Stimulated activated CD4-positive, alpha-beta T cell treated with anti-CD3 and anti-CD28 coated beads, Interleukin-1b, Interleukin-23, amount 100 ng/mL, for 1 hour (primary cell): ENCODE measurements at places on chromosomes 2 and 18.

DNA sequence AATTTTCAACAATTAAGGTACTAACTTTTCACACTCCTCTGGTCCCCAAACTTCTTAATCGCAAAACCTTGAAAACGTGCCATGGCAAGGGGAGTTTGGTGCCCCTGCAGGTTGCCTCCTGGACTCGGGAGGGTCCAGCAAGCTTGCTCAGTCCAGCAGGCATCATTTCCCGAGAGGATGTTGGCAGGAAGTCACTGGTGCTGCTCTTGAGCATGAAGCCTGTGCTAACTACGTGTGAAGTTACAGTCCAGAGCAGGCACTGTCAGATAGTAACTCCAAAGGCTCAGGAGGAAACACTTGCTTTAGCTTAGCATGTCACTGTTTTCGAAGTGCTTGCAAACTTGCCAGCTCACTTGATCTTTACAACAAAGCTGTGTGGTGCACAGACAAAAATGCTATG is 215.4 kb downstream of the MYCN start:
- no peak for DNase-seq

DNA sequence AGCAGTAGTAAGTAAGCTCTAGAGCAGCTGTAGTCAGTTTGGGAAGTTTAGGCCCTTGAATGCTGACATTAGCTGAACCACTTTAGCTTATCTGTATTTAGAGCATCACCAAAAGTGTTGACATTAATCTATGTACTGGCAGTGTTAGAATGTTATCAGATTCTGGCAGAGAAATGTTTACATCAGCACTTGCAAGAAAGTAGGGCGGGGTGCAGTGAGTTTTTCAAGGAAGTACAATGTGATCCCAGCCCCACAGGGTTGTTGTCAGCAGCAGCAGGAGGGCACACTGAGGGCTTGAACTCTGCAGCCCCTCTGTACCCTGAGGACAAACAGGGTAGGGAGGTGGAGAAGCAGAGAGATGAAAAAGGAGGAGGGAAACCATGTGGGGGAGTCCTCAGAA is 35.5 kb upstream of the RMP24 start:
- DNase-seq: no peak

DNA sequence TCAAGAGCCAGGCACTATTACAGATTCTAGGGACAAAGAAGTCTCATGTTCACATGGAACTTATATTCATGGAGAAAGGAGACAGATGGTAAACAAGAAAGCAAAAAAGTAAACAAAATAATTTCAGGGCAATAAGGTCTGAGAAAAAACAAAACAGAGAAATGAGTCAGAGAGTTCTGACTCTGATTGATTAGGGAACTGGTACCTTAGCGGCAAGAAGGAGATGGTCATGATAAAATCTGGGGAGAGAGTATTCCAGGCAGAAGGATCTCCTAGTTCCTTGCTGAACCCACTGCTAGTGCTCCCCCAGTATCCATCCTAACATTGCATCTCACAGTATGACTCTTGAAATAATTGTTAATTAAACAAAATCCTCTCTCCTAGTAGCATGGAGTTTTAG is 161.8 kb upstream of the KLF7 start:
- DNase-seq: no peak

DNA sequence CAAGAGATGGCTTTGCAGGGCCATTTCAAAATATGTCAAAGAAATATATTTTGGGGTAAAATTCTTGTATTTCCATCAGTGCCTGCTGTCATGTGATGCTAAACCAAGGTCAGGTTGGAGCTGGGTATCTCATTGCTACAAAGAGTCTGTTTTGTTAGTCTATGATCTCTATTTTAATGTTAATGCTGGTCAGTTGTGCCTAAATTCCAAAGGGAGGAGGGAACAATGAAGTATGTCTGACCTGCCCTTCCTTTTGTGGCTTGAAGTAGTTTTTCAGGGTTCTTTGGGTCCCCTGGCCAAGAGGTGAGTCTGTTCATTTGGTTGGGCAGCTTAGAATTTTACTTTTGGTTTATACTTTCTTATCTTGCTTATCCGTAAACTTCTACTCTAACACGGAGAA is 61.6 kb upstream of the DYNAP start:
- DNase-seq: no peak

GRCh38 chr18:361941-362310 is 94.1 kb upstream of the THOC1 start:
- no peak for DNase-seq

DNA sequence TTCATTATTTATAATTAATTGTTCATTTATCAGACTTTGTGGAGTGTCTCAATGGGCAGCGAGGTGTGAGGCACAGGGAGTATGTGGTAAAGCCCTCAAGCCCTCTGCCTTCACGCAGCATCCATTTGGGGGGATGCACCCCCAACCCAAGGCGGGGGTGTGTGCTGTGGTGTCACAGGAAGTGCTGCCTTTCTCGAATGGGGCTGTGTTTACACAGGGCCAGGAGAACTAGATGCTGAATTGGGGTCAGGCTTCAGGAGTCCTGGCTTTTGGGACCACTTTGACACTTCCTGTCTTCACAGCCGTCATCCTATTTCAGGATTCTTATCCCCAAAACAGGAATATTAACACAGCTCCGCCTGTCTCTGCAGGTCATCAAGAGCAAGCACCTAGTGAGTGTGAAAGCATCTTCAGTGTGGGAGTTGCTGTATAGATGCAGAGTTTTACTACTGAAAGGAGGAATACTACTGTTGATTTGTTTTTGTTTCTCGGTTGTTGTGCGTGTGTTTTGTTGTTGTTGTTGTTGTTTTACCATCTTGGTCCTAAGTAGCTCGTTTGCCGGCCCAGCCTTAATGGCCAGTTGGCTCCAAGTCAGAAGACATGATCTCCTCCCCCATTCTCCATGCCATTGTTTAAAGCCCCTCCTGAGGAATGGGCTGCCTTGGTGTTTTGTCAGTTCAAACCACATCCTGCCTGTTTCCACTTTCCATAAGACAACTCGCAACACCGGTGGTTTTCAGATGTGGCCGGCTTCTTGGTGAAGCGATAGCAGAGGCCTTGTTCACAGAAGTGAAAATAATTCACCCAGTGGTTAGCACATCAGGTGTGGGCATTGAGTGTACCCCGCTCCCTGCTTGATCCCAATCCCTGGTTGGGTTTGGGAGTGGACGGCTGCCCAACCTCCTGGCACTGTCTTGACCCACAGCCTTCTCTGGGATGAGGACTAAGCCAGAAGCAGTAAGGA is 221.3 kb downstream of the BCL2 start:
- no peak for DNase-seq

DNA sequence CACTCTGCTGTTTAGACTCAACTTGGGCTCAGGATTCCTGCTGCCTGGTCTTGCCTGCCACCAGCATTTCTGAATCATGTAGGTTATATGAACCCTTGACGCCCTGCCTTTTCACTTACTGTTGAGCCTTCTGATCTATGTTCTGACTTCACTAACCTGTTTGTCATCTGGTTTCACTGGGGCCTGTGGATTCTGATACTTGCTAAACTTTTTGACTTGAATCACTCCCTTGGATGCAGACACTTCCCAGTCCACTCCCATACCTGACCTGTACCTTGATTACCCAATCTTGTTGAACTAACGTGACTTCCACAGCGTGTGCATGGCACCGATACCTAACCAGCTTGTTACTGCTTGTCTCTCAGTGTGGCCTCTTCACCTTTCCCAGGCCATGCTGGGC is 35.6 kb upstream of the SPAG16 start:
- DNase-seq: no peak

DNA sequence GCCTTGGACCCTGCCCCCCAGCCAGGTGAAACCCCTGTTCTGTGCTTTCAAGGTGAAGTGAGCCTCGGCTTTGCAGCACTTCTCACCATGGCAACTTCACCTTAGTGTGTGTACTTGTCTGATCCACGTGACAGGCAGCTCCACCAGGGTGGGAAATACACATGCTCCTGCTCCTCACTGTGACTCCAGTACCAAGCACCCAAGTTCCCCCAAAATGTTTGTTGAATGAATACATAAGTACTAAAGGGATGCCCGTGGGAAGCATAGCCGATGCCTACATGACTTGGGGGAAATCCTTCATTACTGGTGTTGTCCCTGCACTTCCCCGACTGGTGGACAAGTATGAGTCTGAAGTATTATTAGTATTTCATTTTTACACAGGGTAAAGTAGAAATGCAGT is 41.8 kb upstream of the GBX2 start:
- no peak for DNase-seq

DNA sequence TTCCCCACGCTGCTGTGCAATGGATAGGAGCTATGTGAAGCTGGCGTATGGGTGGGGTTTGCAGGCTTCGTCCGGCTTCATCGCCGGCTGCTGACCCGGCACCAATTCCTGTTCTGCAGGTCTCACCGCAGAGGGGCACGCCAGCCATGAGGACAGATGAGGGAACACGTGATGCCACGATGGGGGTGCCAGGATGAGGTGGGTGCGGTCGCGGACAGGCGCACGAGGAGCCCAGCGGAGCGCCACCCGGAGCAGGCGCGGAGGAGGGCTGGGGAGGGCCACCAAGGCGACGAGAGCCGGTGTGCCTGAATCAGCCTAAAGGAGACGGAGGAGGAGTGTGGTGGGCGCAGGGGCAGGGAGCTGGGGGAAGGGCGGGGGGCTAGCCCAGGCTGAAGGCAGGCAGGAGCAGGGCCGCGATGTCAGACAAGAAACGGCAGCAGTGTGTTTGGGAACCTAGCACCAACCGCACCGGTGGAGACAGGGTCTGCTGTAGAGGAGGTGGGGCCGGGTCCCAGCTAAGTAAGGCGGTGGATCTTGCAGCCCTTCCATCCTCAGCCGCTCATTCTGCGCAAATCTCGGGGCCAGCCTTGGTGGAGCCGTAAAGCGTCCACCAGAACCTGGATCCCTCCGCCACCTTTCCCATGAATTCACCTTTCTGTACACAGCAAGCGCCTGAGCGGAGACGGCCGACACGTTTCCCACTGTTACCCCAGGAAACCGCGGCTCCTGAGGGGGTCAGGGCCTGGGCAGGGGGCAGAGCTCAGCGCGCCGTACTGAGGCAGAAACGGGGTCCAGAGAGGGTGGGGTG is 17.0 kb upstream of the CD8A start:
- DNase-seq: no peak

DNA sequence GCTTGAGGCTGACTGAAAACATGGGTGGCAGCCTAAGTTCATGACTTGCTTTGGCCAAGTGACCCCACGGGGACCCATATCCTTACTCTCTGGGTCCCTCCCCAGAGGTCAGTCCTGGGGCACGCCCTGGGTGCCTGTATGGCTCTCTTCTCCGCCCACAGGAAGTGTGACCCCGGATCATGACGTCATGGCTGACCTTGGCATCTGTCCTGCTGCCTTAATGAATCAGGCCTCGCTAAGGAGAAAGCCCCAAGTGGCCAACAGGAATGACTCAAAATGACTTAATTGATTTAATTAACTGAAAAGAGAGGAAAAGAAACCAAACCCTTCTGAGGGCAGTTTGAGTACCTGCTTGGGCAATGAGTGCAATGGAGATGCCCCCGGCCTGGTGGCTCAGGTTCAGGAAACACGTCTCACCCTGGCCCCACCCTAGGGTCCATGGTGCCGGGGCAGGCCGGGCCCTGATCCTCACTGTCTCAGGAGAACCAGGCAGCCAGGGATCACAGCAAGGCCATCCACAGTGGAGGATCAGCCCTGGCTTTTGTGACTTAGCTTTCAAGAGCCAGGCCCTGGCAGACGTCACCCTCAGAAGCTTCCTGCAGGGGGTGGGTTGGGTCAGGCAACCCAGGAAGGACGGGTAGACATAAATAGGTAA is 112.0 kb downstream of the CYP26B1 start:
- no peak for DNase-seq

GRCh38 chr2:22062679-22063078 is 938.9 kb downstream of the TDRD15 start:
- DNase-seq: no peak

DNA sequence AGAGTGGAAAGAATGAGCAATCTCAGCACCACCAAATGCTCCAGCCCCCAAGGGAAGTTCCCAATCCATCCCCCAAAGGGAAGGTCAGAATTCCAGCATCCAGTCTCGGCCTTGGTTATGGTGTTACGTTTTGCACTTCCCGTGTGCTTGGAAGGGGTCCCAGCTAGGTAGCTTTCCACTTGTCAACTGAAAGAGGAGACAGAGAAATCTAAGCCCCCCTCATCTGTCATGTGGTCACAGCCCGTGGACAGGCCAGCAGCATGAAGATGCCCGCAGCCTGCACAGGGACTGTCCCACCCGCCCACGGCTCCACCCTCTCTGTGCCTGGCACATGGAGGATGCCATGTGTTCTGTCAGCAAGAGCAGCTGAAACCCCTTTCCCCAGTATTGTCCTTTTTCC is 32.1 kb downstream of the RHOB start:
- no peak for DNase-seq

- DNase-seq: no peak
Measured at GRCh38 chr2:20052229-20052851, 912 bp upstream of the LAPTM4A start.

DNA sequence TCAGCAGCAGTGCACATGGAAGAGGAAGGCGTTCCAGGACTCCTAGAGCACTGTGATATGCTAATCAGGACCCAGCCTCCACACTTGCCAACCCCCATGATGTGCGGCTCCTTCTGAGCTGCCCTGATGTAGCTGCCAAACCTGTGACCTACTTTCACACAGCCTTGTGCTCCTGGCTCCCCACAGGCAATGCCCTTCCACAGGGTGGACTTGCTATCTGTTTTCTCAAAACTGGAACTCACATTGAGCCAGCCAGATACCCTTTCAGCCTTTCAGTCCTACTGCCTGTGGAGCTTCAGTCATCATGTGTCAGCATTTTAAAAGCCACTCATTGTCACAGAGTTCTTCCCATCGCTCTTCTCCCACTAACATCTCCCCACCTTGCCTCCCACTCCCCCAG is 181.6 kb downstream of the AFF3 start:
- no peak for DNase-seq

DNA sequence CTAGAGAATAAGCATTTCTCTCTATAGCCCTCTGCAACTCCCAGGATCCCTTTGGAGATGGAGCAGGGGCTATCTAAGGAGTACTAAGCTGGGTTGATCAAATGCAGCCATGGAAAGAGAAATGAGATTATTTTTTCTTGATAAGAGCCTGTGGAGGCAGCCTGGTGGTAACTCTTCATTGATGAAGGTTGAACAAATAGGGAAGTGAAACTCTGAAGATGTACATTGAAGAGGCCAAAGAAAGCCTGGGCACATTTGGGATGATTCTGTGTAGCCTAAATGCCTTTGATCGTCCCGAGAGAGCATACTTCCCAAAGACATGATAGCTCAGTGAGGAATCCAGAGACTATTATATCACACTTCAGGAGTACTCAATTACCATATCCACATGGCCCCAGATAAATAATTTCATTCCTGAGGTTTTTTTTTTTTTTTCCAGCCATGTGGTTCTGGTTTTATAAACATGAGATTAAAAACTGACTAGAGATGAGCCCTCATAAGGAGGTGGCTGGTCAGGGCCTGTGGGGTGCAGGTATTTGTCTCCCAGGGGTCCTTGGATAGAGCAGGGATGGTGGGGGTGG is 192.5 kb downstream of the TPGS2 start:
- no peak for DNase-seq

- DNase-seq: no peak
Measured at GRCh38 chr18:7662866-7663265, 95.8 kb downstream of the PTPRM start.

- DNase-seq: no peak
Measured at GRCh38 chr2:132884705-132885104, 214.7 kb upstream of the LYPD1 start.
